ENCODE measurements at places on chromosomes 5 and 9.

DNA sequence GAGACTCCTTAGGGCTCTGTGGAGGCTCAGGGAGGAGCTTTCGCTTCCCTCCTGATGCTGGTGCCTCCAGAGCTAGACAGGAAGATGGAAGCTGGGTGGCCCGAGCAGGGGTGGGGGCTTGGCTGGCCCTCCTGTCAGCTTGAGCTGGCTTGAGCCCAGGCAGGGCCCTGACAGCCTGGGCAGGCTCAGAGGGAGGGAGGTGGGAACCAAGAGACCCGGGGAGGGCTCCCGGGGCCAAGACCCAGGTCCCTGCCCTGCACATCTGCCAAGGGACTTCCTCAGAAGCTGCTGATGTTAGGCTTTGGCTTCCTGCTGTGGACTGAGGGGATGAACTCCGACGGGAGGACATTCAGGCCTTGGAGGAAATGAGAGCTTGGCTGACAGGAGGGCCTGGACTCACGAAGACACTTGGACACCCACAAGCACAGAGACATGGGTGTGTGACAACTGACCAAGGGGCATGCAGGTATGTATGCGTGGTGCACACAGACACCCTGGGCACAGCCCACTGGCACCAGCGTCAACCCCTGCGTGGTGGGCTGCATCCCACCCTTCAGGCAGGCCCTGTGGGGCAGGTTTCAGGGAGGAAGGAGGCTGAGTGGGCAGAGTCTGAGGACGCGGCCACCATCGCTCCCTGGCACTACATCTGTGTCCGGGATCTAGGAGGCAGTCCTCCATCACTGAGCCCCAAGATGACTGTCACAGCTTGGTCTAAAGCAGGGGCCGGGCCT, 1.7 kb upstream of the LTC4S start:
- no peak for DNase-seq

DNA sequence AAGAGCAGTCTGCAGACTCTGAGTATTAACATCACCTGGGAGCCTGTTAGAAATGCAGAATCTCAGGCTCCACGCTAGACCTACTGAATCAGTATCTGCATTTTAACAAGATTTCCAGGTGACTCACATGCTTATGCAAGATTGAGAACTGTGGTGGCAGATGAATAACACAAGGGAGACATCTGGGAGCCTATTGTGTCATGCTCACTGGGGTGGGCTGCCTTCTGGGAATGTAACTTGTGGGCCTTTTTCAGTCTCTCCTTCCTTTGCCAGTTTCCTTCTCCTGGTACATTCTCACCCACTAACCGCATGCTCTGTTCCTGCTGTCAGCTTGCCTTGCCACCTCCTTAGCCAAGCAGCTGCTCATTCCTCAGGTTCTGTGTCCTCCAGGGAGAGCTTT, 176.6 kb upstream of the C9orf72 start:
- DNase-seq: no peak

DNA sequence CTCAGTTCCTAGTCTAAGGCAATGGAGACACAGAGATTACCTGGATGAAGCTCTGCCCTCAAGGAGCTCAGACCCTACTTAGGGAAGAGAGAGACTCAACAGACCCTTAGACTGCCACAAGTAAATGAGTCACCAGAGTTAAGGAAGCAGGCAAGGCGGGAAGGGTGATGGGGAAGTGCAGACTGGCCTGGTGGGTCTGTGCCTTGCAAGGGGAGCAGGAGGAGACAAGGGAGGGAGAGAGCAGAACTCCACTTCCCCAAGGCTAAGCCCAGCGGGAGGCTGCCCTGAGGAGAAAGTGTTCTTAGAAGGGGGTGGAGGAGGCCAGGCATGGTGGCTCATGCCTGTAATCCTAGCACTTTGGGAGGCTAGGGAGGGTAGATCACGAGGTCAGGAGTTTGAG, 83.7 kb downstream of the HRH2 start:
- no peak for DNase-seq

- DNase-seq: no peak
Observed at GRCh38 chr5:40909264-40909663, at the start of gene C7. C7 (plus strand) TSS chr5:40909497; CDS start chr5:40909611, 114 bp downstream.

GRCh38 chr9:4985386-4986266, 554 bp downstream of the JAK2 start:
- peak; percentile 32 for DNase-seq

- DNase-seq: no peak
Observed at GRCh38 chr9:76537150-76537646, 78.2 kb downstream of the GCNT1 start.

- DNase-seq: peak; percentile 70
Observed at GRCh38 chr5:67693956-67694809, 497.6 kb upstream of the CD180 start.

- DNase-seq: peak; percentile 80
Observed at GRCh38 chr5:146340260-146341081, 1.8 kb downstream of the POU4F3 start.

GRCh38 chr9:22622815-22623214, 176.2 kb downstream of the DMRTA1 start:
- no peak for DNase-seq

DNA sequence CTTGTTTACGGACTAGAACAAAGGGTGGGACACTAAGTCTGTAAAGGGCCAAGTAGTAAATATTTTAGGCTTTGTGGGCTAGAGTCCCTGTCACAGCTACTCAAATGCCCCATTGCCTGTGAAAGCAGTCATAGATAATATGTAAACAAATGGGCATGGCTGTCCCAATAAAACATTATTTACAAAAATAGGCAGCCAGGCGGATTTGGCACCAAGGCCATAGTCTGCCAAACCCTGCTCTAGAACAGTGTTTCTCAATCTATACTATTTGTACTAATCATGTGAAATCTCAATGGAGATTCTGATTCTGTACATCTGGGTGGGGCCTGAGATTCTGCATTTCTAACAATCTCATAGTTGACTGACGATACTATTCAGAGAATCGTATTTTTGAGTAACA, 92.0 kb downstream of the RFX3 start:
- no peak for DNase-seq

DNA sequence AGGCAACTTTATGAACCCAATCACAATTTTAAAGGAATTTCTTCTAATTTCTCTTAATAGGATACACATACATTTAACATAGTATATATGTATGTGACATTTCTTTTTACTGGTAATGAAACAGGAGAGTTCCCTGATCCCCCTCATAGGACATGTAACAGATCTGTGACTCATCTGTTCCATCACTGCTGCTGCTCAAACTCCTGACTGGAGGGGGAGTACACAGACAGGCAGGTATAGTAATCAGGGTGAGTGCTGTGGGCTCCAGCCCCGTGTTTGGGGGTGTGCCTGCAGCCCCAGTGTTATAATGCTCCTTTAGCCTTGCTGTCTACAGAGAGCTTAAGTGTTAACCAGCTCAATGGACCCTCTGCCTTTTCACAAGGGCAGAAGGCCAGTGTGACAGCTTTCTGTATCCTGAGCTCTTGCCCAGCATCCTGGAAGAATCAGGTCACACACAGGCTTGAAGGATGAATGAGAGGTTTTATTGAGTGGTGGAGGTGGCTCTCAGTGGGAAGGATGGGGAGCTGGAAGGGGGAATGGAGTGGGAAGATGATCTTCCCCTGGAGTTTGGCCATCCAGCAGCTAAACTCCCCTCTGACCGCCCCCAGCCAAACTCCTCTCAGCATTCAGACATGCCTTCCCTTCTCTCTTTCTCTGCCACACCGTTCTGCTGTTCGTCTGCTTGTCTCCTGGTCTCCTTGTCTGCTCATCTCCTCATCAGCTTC, 161.3 kb downstream of the ZNF608 start:
- DNase-seq: no peak

GRCh38 chr5:124639095-124639665, 107.3 kb downstream of the ZNF608 start:
- DNase-seq: no peak

- no peak for DNase-seq
Observed at GRCh38 chr5:137217599-137218200, 281.4 kb downstream of the SPOCK1 start.

DNA sequence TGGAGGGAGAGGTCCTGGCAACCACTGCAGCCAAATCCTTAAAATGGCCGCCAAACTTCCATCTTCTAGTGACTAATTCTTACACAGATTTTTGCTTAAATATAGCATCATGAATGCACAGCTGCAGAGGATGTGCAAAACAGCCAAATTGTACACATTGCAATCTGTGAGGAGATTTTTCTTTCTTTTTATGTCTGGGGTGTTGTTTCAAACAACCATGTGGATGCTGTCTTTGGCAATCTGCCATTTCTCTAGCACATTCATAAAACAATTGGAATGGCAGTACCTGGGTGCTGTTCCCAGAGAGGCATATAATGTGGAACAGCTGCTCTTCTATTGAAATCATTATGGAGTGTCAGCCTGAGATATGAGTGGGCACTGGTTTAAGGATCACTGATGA, 1082.9 kb upstream of the SEMA6A start:
- DNase-seq: no peak

GRCh38 chr9:76232861-76233489, 161.3 kb downstream of the RFK start:
- no peak for DNase-seq

DNA sequence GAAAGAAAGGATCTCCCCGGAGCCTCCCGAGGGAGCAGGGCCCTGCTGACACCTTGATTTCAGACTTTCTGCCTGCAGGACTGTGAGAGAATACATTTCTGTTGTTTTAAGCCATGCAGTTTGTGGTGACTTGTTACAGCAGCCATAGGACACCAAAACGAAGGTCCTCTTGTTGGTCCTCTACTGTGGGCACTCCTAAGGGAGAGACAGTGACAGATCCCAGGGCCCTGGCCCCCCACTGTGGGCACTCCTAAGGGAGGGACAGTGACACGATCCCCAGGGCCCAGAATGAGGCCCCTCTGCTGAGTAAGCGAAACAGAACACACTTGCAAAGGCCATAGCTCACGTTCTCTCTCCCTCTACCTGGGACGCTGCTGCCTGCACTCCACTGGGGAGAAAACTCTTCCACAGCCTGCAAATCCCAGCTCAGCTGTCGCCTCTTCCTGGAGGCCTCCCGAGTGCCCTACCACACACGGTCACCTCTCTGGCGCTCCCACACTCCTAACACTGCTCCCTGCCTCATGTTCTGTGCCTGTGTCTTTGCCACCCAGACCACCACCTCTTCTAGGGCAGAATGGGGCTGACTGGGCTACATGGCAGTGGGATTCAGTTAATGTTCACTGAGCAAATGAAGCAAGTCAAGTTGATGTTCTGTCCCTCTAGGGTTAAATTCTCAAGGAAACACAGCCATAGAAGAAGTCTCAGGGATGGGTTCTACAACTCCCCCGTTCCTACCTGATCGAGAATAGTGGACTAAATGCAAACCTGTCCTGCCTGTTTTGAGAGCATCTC, 23.8 kb downstream of the ANKS6 start:
- no peak for DNase-seq

GRCh38 chr5:50744776-50745175, 78.3 kb downstream of the PARP8 start:
- peak; percentile 10 for DNase-seq

DNA sequence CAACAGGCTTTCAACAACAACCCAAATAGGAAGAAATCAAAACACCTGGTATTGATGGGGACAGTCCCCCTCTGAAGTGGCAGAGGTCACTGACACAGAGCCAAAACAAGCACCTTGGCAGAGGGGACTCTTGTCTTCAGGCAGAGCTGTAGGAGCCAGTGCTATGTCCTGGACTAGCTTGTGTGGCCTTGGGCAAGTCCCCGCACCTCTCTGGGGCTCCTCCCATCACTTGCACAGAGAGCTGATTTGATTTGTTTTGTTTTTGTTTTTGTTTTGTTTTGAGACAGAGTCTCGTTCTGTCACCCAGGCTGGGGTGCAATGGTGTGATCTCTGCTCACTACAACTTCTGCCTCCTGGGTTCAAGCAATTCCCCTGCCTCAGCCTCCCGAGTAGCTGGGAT, 100.8 kb downstream of the C9orf50 start:
- DNase-seq: no peak

DNA sequence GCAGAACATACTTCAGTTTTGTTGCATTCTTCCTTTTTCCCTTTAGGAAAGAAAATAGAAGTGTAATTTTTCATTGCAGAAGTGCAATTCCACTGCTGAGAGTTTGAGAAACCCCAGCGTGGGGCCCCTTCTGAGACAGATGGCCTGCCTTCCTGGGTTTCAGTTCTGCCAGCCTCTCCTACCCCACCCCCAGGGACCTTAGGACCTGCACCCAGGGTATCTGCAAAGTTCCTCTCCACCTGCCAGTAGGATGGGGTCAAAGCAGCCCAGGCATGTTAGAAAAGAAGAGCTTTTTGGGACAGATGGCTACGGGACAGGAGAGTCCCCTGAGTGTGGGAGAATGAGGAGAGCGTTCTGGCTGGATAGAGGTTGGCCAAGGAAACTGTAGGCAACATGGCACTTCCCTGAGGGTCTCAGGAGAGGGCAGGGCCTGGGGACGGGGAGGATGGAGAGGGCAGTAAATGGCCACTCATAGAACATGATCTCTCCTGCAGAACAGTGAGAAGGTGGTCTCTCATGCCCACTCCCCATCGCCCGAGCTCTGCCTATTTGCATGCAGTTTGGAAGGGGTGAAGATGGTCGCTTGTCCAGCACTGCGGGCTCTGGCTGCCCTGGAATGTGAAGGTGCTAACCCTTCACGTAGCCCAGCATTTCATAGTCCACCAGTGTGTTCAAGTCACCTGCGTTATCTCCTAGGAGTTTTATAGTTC, at the start of gene TIFAB:
TSS of gene TIFAB (minus strand) at position 31 of the 710 bp plus-strand sequence. CDS start 2,412 bp downstream, outside the sequence.
- no peak for DNase-seq

DNA sequence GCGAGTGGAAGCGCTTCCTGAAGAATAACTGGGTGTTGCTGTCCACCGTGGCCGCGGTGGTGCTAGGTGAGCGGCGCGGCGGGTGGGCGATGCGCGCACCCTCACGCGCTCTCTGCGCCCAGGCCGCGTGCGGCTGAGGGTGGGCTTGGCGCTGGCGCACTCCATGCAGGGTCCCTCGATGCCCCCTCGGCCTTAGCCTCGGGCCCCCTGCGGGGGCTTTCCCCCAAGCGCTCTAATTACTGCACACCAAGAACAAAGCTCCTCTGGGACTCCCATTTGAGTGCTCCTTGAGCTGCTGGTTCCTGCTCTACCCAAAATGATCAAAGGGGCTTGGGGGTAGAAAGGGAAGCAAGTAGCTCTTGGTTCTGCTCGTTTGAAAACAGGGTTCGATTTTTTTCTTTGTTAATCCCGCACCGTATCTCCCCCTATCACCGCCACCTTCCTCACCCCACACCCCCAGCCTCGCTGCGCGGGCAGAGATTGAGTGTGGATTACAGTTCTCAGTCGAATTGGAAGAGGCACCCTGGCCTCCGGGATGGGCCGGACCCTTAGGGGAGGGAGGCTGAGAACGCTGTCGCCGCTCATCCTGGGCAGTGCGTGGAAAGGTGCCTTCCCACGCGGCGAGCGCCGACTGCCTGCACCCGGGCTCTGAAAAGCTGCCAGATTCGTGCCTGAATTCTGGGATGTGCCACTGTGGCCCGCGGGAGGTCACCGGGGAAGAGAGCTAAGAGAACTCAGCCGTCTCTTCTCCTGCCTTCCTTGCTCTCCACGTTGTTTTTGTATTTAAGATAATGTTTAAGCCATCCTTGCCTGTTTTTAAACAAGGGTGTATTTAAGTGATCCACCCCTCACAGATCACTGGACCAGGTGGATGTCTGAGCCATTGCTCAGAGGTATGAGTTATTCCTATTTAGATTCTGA, 697 bp downstream of the SLC1A1 start:
- peak; percentile 44 for DNase-seq

GRCh38 chr5:149211566-149211965, 60.1 kb upstream of the AFAP1L1 start:
- DNase-seq: peak; percentile 45

GRCh38 chr9:5557606-5558587, 47.6 kb downstream of the PDCD1LG2 start:
- DNase-seq: no peak

Measured in AG20443 (cell line).